ENCODE measurements at places on chromosomes 5 and 9.

DNA sequence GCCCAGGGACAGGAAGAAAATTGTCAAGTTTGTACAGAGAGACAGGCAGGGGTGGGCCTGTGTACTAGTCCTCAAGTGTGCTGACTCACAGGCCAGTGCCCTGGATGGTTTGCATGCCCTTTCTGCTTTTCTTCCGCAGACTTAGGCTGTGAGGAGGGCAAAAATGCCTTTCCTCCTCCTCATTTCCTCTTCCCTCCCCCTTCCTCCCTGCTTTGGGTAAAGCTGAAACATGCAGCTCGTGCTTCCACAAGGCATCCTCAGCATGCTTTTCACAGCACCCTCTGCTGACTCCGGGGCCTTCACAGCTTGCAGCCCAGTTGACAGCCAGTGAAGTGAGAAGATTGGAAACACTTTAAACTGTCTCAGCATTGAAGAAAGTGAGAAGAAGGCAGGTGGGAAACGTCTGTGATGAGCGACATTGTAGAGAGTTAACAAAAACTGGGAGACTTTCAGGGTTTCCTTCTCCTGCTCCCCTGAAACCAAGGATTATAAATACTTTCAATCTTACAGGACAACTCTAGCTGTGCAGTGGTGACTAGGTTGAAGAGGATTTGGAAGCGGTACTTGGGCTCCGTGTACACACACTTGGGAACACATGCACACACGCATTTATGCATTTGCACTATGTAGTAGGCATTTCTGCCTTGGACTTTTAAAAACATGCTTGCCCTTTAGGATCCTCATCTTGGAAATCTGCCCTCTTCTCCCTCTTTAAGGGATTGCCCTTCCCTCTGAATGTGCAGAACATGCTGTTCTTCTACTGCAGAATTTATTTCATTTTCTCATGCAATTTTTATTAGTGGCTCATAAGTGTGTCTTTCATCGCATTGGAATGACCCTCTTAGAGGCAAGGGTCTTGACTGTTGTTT lies 138.8 kb downstream of the GRIA1 start:
- DNase-seq = peak; percentile 20

GRCh38 chr5:109483395-109483971 lies 73.7 kb upstream of the PJA2 start:
- DNase-seq = peak; percentile 72

DNA sequence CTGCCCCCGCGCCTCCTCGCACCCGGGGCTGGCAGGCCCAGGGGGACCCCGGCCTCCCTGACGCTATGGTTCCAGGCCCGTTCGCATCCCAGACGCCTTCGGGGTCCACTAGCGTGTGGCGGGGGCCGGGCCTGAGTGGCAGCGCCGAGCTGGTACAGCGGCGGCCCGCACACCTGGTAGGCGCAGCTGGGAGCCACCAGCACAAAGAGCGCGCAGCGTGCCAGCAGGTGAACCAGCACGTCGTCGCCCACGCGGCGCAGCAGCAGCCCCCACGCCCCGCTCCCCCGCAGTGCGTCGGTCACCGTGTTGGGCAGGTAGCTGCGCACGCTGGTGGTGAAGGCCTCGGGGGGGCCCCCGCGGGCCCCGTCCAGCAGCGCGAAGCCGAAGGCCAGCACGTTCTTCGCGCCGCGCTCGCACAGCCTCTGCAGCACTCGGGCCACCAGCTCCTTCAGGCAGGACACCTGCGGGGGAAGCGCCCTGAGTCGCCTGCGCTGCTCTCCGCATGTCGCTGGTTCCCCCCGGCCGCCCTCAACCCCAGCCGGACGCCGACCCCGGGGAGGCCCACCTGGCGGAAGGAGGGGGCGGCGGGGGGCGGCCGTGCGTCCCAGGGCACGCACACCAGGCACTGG lies 548 bp downstream of the TERT start:
- no peak for DNase-seq

DNA sequence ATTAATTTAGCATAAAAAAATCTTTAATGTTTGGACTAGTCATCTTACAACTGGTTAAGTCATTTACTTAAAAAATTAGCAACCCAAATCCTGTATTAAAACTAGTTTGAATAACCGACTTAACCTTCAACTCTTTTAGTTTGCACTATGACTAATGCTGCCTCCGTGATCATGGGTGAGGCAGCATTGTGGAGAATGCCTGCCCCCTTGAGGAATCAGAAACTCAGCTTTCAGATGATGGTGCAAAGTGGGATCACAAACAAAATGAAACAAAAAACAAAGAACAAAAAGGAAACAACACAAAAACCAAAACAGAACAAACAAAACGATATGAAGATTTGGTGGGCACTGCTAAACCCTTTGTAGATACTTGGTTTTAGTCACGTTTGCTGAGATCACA lies 127.0 kb upstream of the PALM2AKAP2 start:
- no peak for DNase-seq

GRCh38 chr5:55903121-55903701 lies 52.1 kb downstream of the IL31RA start:
- peak; percentile 84 for DNase-seq

DNA sequence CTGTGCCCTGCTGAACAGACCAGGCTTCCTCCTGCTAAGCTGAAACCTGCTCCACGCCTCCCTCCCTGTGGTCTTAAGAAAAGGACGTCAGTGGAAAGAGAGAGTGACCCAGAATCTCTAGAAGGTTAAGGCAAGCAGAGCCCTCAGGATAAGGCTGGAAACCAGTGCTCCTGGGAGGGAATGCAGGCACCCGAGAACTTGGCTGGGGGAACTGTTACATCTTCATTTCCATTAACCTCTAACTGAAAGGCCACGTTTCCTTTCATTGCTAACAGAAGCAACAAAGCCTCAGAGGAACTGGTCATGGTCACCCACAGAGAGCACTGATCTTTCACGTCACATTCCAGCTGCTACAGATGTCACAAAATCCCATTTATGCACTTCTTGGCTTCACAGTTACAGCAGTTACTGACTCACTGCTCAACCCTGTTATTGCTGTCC lies 26.1 kb upstream of the AKNA start:
- peak; percentile 87 for DNase-seq

- no peak for DNase-seq
These were observed 11.9 kb upstream of the LRRC14B start for GRCh38 chr5:179401-179800.

GRCh38 chr5:174777583-174777982 lies 53.2 kb downstream of the MSX2 start:
- no peak for DNase-seq

DNA sequence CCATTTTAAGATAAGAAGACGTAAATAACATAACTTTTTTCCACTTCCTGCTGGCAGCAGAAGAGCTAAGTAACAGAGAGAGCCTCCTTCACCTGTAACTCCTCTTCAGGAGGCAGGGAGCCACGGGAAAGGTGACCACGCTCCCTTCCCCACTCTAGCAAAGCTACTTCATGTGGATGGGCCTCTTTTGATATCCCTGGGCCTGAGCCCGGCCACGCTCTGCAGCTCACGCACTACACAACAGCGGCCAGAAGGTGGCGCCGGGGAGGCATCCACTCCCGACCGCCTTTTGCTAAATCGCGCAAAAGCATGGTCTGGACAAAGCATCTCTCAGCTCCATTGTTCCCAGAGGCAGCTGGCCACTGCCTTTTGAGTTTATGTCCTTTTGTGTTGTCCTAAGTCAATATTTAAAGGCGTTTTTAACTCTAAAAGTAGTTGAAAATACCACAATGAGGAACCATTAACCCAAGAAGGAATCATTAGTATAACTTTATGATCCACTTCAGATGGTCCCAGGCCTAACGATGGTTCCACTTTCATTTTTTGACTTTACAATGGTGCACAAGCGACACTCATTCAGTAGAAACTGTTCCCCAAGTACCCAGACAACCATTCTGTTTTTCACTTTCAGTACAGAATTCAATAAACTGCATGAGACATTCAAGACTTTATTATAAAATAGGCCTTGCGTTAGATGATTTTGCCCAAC lies 23.6 kb downstream of the CMBL start:
- DNase-seq = peak; percentile 90

DNA sequence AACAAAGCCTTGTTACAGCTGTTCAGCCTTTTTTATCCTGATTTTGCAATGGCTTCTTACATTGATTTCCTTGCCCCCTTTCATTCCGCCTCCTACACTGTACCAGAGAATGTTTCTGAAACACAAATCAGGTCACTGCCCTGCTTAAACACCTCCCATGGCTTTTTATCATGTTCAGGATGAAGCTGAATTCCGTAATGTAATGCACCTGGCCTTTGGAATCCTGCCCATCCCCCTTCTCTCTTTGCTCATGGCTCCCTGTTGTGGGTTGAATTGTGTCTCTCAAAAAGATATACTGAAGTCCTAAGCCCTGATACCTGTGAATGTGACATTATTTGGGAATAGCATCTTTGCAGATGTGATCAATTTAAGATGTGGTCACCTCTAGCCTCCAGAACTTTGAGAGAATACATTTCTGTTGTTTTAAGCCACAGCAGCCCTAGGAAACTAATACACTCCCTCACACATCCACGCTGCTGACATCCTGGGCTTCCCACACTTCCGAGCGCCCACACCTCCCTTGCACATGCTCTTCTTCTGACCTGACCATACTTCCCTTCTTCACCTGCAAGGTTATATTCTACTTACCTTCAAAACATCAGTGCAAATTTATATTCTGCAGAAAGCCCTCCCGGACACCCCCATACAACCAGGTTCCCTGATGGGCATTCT lies 101.2 kb downstream of the DNAH5 start:
- no peak for DNase-seq
